ENCODE measurements at places on chromosomes 3 and 15.

DNA sequence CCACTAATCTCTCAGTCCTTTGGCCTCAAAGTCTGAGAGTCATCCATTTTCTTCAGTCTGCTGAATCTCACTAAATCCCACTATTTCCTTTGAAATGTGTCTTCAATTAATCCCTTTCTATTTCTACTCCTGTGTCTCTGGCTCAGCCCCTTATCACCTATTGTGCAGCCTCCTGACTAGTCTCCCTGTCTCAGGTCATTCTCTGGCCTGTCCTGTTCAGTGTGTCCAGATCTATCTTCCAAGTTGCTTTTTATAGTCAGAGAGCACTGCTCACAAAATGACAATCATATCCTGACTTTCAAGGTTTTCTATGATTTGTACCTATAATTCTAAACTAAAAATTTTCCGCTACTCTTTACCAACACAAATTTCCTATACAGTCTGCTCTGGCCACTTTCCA, 7.6 kb downstream of the ROPN1 start:
- DNase-seq, result no peak
- H3K27ac ChIP-seq, result no peak overlapping the region
- H3K27me3 ChIP-seq, result peaks cover 57% of the 10 kb centered on the region
- no peaks in the 10 kb centered on the region for H3K36me3 ChIP-seq

GRCh38 chr3:29346828-29347227, 66.0 kb downstream of the RBMS3 start:
- no peak overlapping the region for H3K27ac ChIP-seq
- H3K4me1 ChIP-seq, result peaks cover 26% of the 10 kb centered on the region
- H3K36me3 ChIP-seq, result no peaks in the 10 kb centered on the region
- DNase-seq, result no peak
- no peaks in the 10 kb centered on the region for H3K27me3 ChIP-seq

DNA sequence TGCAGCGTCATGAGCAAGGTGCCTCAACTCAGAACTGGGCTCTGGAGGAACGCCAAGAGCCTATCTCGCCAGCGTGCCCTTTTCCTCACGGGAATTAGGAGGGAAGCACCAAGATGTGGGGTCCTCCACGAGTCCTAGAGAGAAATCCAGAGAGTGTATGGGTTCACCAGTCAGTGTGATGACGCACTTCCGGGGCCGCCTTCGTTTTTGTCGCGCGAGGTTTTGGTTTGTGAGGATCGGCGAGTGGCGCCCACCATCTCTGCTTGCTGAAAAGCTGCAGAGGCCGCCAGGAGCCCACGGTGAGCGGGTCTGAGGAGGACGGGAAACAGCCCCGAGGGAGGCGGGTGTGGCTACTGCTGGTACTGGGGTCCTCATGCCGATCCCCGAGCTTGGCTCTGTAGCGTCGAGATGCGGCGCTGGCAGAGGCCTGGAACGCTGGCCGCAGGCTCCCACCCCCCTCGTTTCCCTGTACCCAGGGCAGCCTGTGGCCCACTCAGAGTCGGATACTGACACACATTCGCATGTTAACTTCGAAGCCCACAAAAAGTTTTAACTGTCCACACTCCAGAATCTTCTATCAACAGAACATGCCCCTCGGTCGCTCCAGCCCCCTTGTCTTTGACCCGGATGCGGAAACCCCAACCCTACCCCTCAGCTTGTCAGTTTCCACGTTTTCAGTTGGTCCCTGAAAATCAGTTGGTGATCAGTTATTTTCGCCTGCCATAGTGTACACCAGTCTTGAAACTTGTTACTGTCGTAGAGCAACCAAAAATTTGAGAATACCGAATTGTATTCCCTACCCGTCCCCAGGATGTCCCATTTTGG, 30.4 kb downstream of the ZNF662 start:
- H3K4me3 ChIP-seq, result peak overlapping the region; percentile 61
- peaks cover 18% of the 10 kb centered on the region for H3K27me3 ChIP-seq
- no peak overlapping the region for H3K27ac ChIP-seq
- H3K4me1 ChIP-seq, result peaks cover 5% of the 10 kb centered on the region
- no peaks in the 10 kb centered on the region for H3K36me3 ChIP-seq

GRCh38 chr3:53794597-53794996, 51.6 kb downstream of the CHDH start:
- H3K27me3 ChIP-seq, result peaks cover 6% of the 10 kb centered on the region
- H3K4me1 ChIP-seq, result peaks cover 4% of the 10 kb centered on the region
- H3K27ac ChIP-seq, result no peak overlapping the region
- no peak overlapping the region for H3K4me3 ChIP-seq
- H3K36me3 ChIP-seq, result no peaks in the 10 kb centered on the region
- no peak for DNase-seq

GRCh38 chr15:62486041-62486440, 321.0 kb upstream of the C2CD4B start:
- H3K4me1 ChIP-seq, result peaks cover 34% of the 10 kb centered on the region
- no peak overlapping the region for H3K27ac ChIP-seq
- no peak for DNase-seq
- H3K36me3 ChIP-seq, result no peaks in the 10 kb centered on the region
- H3K4me3 ChIP-seq, result no peak overlapping the region
- no peaks in the 10 kb centered on the region for H3K27me3 ChIP-seq

- peaks cover 52% of the 10 kb centered on the region for H3K4me1 ChIP-seq
- no peak overlapping the region for H3K27ac ChIP-seq
- H3K36me3 ChIP-seq, result peaks cover 37% of the 10 kb centered on the region
Measured at GRCh38 chr3:69011096-69011730, 2.3 kb downstream of the EOGT start.

DNA sequence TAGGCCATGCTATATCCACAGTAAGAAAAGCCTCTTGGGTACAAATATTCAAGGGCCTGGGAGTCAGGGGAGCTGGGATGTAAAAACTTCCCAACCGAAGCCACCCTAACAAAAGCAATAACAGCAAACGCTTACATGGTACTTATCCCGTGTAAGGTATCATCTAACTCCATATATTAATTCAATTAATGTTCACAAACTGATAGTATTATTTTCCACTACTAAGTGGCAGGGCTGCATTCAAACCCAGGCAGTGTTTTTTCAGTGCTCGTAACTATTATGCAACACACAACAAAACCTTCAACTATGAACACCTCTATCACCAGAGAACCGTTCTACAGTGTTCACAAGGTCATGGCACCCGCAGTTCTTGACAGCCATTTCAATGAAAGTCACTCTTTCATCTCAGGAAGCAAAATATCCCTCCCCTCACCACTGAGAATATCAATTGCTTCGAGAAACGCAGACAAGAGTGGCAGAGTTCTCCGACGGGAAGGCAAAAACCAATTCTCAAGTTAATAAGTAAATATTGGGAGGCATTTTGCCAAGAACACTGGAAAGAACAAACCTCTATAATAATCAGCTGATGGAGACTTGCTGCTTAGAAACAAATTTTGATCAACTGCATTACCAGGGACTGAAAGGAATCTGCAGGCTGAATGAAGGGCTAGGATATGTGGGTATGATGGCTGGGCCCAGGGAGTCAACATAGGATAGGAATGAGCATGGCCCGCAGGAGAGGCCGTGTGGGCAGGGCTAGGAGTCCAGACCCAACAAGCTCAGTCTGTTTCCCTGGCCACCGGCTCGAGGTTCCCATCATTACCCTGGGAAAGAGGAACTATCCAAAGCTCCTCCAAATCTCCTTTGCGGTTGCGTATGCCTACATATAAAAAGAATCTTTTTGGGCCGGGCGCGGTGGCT, 72.3 kb downstream of the XXYLT1 start:
- DNase-seq, result no peak
- no peaks in the 10 kb centered on the region for H3K36me3 ChIP-seq
- no peak overlapping the region for H3K4me3 ChIP-seq
- H3K27me3 ChIP-seq, result no peaks in the 10 kb centered on the region

GRCh38 chr3:122691195-122691594, 10.6 kb downstream of the PARP14 start:
- H3K27ac ChIP-seq, result no peak overlapping the region
- H3K4me3 ChIP-seq, result no peak overlapping the region
- no peak for DNase-seq
- H3K36me3 ChIP-seq, result peaks cover 62% of the 10 kb centered on the region

- H3K4me1 ChIP-seq, result peaks cover 12% of the 10 kb centered on the region
- no peak for DNase-seq
- H3K27ac ChIP-seq, result no peak overlapping the region
- no peaks in the 10 kb centered on the region for H3K36me3 ChIP-seq
- no peaks in the 10 kb centered on the region for H3K27me3 ChIP-seq
Measured at GRCh38 chr15:50024281-50024680, 94.8 kb downstream of the ATP8B4 start.

- H3K27ac ChIP-seq, result no peak overlapping the region
- no peaks in the 10 kb centered on the region for H3K36me3 ChIP-seq
- H3K27me3 ChIP-seq, result no peaks in the 10 kb centered on the region
Measured at GRCh38 chr3:64924961-64925360, 237.2 kb upstream of the ADAMTS9 start.

- peak overlapping the region; percentile 1 for H3K27ac ChIP-seq
- H3K36me3 ChIP-seq, result no peaks in the 10 kb centered on the region
- DNase-seq, result peak; percentile 69
- H3K4me3 ChIP-seq, result no peak overlapping the region
- no peaks in the 10 kb centered on the region for H3K27me3 ChIP-seq
- H3K4me1 ChIP-seq, result peaks cover 39% of the 10 kb centered on the region
Measured at GRCh38 chr3:122942937-122943827, 84.4 kb downstream of the SEMA5B start.

GRCh38 chr3:43969944-43970343, 271.7 kb upstream of the TOPAZ1 start:
- DNase-seq, result no peak
- H3K27me3 ChIP-seq, result peaks cover 46% of the 10 kb centered on the region
- H3K27ac ChIP-seq, result no peak overlapping the region

DNA sequence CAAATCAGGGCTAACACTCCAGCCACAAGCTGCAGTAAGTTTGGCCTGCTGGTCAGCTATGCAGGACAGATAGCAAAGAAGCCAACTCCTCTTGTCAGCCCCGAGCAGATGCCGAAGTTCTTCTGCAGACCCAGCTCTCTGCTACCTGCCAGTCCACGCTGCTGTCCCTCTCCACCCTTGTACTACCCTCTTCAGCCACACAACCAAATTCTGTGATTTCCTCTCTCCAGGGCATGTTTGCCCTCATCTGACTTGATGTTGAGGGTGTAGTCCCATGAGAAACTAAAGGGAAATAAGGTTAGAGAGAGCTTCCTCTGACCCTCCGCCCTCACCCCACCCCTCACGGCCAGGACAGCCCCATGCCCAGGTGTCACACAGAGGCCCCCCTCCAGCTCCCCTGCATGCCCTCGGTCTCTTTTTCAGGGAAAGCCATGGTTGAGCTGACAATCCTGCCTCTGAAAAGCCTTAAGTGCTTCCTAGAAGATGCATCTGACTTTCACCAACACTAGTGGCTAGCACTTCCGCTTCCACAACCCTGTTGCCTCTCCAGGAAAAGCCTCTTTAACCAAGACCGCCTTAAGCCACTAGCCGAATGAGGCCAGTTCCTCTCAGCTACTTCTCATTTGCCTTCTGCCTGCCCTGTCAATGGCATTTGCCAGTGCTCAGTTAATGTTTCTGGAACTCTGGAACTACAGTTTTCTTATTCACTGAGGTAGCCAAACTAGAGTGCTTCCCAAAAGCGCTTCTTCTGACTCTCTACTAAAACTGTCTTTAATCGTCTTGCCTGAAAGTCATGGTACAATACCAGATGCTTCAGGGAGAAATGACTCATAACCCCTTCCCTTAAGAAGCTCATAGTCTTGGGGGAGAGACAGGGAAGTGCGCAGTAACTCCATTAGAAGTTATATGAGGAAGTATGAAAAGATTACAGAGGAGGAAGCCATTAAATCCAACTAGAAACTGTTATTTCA, 300.4 kb upstream of the STT3B start:
- no peak overlapping the region for H3K4me3 ChIP-seq
- H3K4me1 ChIP-seq, result no peaks in the 10 kb centered on the region
- peak overlapping the region; percentile 21 for H3K27ac ChIP-seq
- peaks cover 40% of the 10 kb centered on the region for H3K27me3 ChIP-seq

DNA sequence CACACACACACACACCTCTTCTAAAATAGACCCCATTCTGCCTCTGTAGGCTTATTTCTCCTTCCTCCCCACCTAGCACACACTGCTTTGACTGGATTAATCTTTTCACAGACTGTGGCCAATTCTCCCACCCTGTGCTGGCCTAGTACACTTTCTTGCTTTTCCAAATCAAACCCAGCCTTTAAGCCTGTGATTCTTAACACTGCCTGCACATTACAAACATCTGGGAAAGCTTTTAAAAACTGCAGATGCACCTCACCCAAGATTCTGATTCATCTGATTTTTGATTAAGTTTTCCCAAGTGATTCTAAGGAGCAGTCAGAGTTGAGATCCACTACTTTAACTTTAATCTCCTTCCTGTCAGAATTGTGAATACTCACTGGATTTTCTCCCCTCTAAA, 12.8 kb downstream of the CSNK1G1 start:
- H3K27me3 ChIP-seq, result no peaks in the 10 kb centered on the region
- no peak overlapping the region for H3K27ac ChIP-seq
- peaks cover 28% of the 10 kb centered on the region for H3K4me1 ChIP-seq
- peaks cover 13% of the 10 kb centered on the region for H3K36me3 ChIP-seq
- no peak overlapping the region for H3K4me3 ChIP-seq

DNA sequence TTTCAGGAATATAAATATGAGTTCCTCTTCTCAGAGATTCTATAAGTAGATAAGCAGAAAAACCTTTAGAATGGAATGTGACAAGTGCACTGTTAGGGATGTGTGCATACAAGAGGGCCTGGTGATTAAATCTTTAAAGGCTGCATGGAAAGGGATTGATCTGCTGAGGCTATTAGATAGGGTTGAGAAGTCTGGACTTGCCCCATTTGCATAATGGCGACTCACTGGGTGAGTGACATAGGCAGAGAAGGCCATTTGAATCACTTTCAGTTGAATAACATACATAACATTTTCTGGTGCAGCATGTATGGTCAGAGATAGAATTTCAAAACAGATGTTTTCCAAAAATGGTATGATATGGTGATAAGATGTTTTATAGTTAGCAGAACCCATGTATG, 156.9 kb downstream of the ZNF621 start:
- H3K4me3 ChIP-seq, result no peak overlapping the region
- H3K27ac ChIP-seq, result no peak overlapping the region
- no peaks in the 10 kb centered on the region for H3K27me3 ChIP-seq
- DNase-seq, result no peak

Data from left ventricle myocardium inferior (tissue), 1 donor.